ENCODE measurements at places on chromosomes 7 and 10.

- no peak for DNase-seq
Measured at GRCh38 chr7:107503687-107504086, 33.8 kb downstream of the GPR22 start.

- DNase-seq, result no peak
Measured at GRCh38 chr7:46054272-46054671, 133.2 kb upstream of the IGFBP3 start.

- DNase-seq, result no peak
Measured at GRCh38 chr7:72919256-72919775, 5.6 kb upstream of the POM121 start.

- DNase-seq, result no peak
Measured at GRCh38 chr10:24414597-24414996, 205.7 kb downstream of the KIAA1217 start.

DNA sequence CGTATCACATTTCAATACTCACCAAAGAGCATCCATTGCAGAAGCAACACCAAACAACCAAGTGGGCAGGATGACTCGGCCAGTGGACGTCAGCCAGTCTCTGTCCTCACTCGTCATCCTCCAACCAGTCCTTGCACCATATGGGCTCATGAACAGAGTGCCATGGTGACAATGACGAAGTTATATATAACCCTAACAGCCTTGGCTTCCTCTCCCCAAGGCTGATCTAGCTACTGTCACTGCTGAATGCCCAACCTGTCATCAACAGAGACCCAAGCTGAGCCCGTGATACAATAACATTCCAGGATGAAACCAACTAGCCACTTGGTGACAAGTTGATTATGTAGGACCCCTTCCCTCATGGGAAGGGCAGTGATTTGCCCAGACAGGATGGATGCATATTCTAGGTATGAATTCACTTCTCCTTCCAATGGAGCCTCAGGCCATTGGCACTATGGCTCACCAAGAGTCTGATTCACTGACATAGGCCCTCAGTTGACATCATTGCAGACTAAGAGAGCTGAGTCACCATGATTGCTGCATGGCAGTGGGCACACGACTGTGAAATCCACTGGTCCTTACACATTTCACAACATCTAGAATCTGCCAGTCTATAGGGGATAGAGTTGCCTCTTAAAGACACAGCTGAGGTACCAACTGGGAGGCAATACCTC, 26.3 kb upstream of the PPIF start:
- DNase-seq, result no peak

DNA sequence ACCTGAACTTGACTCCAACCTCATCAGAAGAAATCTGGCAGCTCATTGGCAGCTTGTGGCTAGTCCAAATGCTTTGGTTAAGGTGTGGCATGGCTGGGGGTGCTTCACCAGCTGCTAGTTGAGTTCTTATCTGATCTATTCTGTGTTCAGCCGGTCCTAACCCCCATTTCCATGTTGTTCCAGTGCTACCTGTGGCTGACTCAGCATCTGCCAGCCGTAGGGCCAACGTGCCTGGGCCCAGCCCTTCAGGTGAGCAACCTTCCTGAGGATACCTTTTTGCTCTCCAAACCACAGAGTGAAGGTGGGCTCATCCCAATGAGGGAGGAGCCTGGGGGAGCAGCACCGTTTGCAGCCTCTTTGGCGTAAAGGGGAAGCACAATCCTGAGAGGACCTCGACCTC, 46.8 kb upstream of the C10orf120 start:
- no peak for DNase-seq

DNA sequence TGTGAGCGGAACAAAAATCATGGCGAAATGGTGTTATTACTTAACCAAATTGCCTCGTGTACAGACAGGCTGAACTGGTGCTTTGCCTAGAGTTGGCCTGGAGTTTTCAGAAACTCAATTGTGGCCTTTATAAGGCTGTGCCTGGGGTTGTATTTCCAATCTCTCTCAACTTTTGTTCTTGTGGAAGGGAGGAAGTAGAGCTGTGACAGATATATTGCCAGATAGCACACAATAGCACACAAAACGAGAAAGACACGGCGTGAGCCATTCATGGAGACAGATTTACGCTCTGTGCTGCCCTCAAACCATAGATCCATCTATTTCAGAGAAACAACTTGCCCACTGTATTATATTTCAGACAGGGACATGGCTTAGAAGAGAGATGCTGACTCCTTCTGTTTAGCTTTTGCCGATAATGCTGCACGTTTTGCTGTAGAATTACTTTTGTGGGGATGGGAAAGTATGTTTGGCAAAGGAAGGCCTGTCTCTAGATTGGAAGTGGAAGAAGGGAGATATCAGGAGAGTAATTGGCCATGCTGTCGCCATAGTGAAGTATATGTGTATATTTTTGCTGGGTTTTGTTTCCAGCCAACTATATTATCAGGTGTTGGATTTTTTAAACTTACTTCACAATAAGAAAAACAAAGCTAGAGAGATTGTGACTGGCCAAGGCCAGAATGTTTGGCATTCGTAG, 80.4 kb downstream of the AUTS2 start:
- DNase-seq, result no peak

DNA sequence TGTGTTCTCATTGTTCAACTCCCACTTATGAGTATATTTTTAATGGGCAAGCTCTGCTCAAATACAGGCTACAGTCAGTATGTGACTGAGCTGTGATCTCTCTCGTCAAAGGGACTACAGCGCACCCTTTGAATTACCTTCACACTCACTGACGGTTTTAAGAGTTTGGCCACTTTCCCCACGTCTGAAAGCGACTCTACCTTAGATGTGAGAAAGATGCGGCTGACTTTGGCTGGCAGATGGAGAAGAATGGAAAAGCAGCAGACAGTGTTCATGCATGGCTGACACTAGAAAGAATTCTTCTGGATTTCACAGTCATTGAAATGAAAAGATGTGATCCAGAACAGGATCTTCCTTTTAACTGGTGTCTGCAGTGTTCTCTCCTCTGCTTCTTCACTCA, 2.0 kb upstream of the ATRNL1 start:
- no peak for DNase-seq

- no peak for DNase-seq
Measured at GRCh38 chr7:70044064-70044463, 445.8 kb downstream of the AUTS2 start.

DNA sequence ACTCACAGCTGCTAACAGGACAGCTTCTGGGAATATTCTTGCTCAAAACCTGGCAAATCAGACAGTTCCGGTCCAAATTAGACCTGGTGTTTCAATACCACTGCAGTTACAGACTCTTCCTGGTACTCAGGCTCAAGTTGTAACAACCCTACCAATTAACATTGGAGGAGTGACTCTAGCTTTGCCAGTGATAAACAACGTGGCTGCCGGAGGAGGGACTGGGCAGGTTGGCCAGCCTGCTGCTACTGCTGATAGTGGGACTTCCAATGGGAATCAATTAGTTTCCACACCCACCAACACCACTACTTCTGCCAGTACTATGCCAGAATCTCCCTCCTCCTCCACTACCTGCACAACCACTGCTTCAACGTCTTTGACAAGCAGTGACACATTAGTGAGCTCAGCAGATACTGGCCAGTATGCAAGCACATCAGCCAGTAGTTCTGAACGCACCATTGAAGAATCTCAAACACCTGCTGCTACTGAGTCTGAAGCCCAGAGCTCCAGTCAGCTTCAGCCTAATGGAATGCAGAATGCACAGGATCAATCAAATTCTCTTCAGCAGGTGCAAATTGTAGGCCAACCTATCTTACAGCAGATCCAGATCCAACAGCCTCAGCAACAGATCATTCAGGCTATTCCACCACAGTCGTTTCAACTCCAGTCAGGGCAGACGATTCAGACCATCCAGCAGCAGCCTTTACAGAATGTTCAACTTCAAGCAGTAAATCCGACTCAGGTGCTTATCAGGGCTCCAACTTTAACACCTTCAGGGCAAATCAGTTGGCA, 2.1 kb downstream of the SP4 start:
- no peak for DNase-seq
